Activated CD4-positive, alpha-beta memory T cell treated with anti-CD3 and anti-CD28 coated beads for 36 hours (primary cell): ENCODE measurements at places on chromosomes 1 and 21. TPM values are rescaled to one million over a fixed set of nuclear protein-coding genes. Genes with fewer than 3 reads are reported as not detected.

ARHGEF16 gene
- 0.17 TPM for total RNA-seq

NR0B2 gene
- total RNA-seq, result not detected

OPTC gene
- total RNA-seq, result not detected

CFHR2 gene
- not detected for total RNA-seq

TMEM82 gene
- not detected for total RNA-seq

ABL2 gene
- 8.8 TPM for total RNA-seq

ERVH48-1 gene
- not detected for total RNA-seq

PRKAA2 gene
- not detected for total RNA-seq

DNA sequence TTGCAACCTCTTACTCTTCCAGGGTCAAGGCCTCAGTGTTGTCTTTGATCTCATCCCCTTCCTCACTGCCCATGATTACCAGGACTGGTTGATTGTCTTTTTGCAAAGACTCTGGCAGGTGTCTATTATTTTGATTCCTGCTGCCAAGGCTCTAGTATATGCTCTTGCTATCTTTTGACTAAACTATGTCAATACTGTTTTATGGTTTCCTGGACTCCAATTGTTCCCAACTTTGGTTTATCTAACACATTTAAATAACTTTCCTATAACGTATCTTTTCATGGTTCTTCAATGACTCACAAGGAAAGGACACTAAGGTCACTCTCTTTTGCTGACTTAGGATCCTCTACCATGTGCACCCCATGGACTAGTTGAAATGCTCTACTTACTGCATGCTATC is 141.5 kb downstream of the PTPRC start:
- H3K4me3 ChIP-seq, result no peak overlapping the region
- H3K36me3 ChIP-seq, result no peaks in the 10 kb centered on the region
- peaks cover 3% of the 10 kb centered on the region for H3K4me1 ChIP-seq
- no peak overlapping the region for H3K27ac ChIP-seq
- H3K27me3 ChIP-seq, result no peaks in the 10 kb centered on the region

DNA sequence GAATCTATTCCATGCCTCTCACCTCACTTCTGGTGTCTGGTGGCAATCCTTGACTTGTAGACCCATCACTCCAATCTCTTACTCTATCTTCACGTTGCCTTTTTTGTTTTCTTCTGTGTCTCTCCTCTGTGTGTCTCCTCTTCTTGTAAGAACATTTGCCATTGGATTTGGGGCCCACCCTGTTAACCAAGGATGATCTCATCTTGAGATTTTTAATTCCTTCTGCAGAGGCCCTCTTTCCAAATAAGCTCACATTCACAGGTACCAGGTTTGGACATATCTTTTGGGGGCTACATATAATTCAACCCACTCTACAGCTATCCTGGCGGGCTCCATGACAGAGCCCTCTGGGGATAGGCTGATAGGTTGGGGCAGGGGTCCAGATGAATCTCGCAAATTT is 55.8 kb downstream of the UBE2T start:
- H3K27ac ChIP-seq, result no peak overlapping the region
- no peaks in the 10 kb centered on the region for H3K36me3 ChIP-seq
- no peaks in the 10 kb centered on the region for H3K27me3 ChIP-seq
- DNase-seq, result no peak
- no peak overlapping the region for H3K4me3 ChIP-seq
- peaks cover 13% of the 10 kb centered on the region for H3K4me1 ChIP-seq

DNA sequence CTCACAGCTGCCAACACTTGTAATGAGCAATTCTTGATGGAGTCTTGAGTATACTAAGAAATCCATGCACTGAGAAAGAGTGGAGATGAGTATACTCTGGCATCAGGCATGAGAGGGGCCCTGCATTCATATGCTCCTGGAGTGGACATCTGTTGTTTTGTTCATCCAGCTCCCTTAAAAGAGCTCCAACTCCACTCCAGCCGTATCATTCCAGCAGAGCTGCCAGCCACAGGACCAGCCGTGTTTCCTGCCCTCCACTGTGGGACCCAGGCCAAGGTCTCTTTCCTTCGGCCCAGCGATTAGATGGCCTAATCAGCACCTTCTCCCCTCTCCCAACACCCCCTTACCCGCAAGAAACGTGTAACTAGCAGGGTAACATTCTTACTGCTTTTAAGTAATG is 144.5 kb downstream of the OMA1 start:
- no peak overlapping the region for H3K27ac ChIP-seq
- no peak overlapping the region for H3K4me3 ChIP-seq
- no peak for DNase-seq
- no peaks in the 10 kb centered on the region for H3K27me3 ChIP-seq
- H3K4me1 ChIP-seq, result no peaks in the 10 kb centered on the region

DNA sequence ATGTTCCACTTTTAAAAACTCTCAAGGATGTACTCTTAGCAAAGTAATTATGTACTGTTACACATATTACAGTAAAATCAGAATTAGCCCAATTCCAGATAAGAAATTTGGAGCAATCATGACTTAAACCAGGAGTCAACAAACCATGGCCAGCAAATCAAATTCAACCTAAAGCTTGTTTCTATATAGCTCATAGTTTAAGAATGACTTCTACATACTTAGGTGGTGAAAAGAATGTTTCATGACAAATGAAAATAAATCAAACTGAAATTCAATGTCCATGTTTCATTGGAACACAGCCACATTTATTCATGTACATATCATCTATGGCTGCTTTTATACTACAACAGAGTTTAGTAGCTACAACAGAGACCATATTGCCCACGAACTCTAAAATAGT is 35.1 kb downstream of the FRRS1 start:
- no peaks in the 10 kb centered on the region for H3K27me3 ChIP-seq
- no peaks in the 10 kb centered on the region for H3K36me3 ChIP-seq
- no peak overlapping the region for H3K27ac ChIP-seq
- peaks cover 3% of the 10 kb centered on the region for H3K4me1 ChIP-seq
- DNase-seq, result no peak

DNA sequence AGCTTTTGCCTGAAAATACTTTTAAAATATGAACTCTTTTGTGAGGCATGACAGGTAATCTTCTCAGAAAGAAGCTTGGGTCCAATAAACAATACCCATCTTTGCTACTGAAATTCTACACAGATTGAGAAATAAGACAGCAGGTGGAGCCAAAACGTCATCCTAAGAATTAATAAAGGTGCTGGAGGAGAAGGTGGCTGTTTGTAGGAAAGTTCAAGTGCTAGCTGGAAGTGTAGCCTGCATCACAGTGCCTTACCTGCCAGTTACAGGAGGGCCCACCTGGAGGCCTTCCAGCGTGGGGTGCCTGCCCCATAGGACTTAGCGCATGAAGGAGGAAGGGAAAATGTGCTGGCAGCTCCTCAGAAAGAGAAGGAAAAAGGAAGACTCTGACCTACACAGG is 93.7 kb downstream of the TTC3 start:
- H3K4me1 ChIP-seq, result no peaks in the 10 kb centered on the region
- no peak for DNase-seq
- no peak overlapping the region for H3K27ac ChIP-seq

- H3K27me3 ChIP-seq, result peaks cover 27% of the 10 kb centered on the region
- H3K4me1 ChIP-seq, result no peaks in the 10 kb centered on the region
- no peak overlapping the region for H3K27ac ChIP-seq
- no peaks in the 10 kb centered on the region for H3K36me3 ChIP-seq
Measured at GRCh38 chr1:229844675-229845074, 218.6 kb downstream of the URB2 start.

GRCh38 chr1:19311503-19311930 is 427 bp downstream of the AKR7A2 start:
- peak; percentile 26 for DNase-seq
- no peak overlapping the region for H3K27ac ChIP-seq
- no peaks in the 10 kb centered on the region for H3K27me3 ChIP-seq
- H3K4me1 ChIP-seq, result peaks cover 35% of the 10 kb centered on the region
- H3K36me3 ChIP-seq, result peaks cover 10% of the 10 kb centered on the region

GRCh38 chr21:37455504-37455911 is 88.9 kb downstream of the DYRK1A start:
- peak; percentile 29 for DNase-seq
- H3K27ac ChIP-seq, result peak overlapping the region; percentile 39
- no peak overlapping the region for H3K4me3 ChIP-seq
- H3K27me3 ChIP-seq, result no peaks in the 10 kb centered on the region
- H3K4me1 ChIP-seq, result peaks cover 79% of the 10 kb centered on the region
- H3K36me3 ChIP-seq, result peaks cover 1% of the 10 kb centered on the region

DNA sequence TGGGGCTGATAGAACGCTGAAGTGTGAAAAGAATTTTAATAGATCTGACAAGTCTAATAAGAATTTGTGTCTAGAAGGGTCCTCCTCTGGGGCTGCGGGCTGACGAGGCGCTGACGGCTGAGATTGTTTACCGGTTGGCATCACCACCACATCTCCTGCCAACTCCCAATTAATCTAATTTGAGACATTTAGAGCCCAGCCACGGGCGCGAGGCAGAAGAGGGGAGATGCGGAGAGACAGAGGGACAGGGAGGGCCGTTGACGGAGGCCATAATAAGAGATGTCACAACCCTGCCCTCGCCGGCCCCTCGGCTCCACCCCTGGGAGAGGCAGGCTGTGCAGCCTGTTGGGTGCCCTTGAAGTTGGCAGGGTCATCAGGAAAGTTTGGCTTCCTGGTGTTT is 109.3 kb downstream of the PAX7 start:
- H3K27me3 ChIP-seq, result peaks cover 17% of the 10 kb centered on the region
- H3K36me3 ChIP-seq, result no peaks in the 10 kb centered on the region
- no peak overlapping the region for H3K27ac ChIP-seq
- no peaks in the 10 kb centered on the region for H3K4me1 ChIP-seq
- no peak for DNase-seq
